ENCODE measurements at places on chromosomes 13 and 19.

- DNase-seq, result no peak
Observed at GRCh38 chr19:30159636-30160035, 212.5 kb upstream of the ZNF536 start.

GRCh38 chr19:41128692-41129091 lies 14.5 kb downstream of the CYP2F1 start:
- no peak for DNase-seq

- peak; percentile 37 for DNase-seq
Observed at GRCh38 chr19:46990991-46991676, 28.5 kb upstream of the NPAS1 start.

DNA sequence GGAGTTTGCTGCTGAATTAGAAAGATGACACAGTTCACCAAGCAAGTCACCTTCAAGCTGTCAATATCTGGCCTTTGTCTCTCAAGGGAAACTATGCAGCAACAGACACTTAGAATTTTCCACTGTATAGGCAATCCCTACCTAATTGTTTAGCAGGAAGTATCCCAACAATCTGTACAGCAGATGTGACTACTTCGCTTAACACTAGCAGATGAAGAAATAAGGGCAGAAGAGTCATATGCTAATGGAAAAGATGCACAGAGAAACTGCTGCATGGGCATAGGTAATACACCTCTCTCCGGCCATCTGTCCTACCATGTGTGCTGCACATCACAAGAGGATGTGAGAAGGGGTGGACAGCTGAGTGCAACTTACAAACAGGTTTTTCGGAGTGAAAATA lies 851.2 kb downstream of the PCDH9 start:
- no peak for DNase-seq

DNA sequence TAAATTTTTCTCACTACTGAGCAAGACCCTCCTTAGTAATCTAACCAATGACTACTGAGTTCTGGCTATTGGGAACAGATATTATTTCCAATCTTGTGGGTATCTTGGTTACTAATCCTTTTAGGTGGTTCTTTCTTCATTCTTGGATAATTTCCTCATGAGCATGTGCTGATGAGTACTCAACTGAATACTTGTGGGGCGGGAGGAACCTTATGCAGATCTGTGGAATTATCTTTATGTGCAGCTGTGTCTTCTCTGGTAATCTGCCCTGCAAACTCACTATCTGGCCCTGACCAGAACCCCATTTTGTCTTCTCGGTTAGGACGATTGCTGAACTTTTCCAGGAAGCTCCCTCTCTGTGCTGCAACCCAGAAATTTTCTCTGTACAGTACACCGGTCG lies 89.7 kb upstream of the TRPC4 start:
- no peak for DNase-seq

DNA sequence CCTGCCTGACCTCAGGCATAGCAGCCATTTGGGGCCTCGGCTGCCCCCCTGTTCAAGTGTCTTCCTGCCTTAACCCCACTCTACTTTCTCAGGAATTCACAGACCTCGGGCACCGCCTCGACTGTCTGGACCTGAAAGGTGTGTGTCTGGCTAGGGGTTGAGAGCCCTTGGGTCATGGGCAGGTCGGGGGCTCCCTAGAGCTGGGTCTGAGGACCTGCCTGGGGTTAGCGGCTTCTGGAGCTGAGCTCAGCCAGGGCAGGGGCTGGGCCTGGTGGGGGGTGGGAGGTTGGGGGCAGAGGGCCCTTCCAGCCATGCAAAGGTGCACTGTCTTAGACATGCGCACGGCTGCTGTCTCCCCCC lies 20.7 kb downstream of the NKPD1 start:
- DNase-seq, result no peak

GRCh38 chr19:3114018-3114726 lies 20.0 kb downstream of the GNA11 start:
- no peak for DNase-seq

- DNase-seq, result no peak
Observed at GRCh38 chr19:46298479-46299003, 1.7 kb downstream of the HIF3A start.
